ENCODE measurements at places on chromosomes 1 and 21.

GRCh38 chr1:183892351-183892793 is 87.5 kb downstream of the RGL1 start:
- DNase-seq: no peak

DNA sequence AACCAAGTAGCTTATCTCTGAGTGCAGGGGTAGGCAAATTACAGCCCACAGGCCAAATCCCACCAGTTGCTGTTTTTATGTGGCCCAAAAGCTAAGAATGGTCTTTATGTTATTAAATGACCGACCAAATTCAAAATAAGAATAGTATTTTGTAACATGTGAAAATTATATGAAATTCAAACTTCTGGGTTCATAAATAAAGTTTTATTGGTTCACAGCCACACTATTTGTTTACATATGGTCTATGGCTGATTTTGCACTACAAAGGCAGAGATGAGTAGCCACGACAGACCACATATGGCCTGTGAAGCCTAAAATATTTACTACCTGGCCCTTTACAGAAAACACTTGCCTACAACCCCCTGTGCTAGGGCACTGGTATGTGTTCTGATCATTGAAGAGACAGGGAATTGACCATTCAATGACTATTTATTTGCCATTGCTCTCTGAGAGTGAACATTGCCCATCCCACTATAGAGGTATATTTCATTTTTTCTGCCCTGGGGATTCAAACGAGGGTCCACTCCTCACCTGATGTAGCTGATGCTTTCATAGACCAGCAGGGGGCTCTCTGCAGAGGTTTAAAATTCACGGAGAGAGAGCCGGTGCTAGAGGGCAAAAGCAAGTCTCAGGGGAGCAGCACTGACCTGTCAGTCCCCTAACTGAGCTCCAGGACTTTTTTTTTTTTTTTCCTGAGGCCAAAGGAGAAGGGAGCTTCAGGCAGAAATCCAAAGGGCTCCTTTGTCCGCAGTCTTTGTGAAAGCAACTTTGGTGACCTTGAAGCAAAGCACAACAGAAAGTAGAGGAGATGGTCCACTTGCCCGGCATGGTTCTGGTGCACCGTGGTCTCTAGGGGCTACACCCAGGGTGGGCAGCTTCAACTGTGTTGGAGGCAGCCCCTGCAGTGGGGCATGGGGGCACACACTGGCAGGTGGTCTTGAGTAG is 7.3 kb upstream of the GNL2 start:
- peak; percentile 3 for DNase-seq

GRCh38 chr1:71492298-71493041 is 411.6 kb upstream of the ZRANB2 start:
- DNase-seq: no peak

DNA sequence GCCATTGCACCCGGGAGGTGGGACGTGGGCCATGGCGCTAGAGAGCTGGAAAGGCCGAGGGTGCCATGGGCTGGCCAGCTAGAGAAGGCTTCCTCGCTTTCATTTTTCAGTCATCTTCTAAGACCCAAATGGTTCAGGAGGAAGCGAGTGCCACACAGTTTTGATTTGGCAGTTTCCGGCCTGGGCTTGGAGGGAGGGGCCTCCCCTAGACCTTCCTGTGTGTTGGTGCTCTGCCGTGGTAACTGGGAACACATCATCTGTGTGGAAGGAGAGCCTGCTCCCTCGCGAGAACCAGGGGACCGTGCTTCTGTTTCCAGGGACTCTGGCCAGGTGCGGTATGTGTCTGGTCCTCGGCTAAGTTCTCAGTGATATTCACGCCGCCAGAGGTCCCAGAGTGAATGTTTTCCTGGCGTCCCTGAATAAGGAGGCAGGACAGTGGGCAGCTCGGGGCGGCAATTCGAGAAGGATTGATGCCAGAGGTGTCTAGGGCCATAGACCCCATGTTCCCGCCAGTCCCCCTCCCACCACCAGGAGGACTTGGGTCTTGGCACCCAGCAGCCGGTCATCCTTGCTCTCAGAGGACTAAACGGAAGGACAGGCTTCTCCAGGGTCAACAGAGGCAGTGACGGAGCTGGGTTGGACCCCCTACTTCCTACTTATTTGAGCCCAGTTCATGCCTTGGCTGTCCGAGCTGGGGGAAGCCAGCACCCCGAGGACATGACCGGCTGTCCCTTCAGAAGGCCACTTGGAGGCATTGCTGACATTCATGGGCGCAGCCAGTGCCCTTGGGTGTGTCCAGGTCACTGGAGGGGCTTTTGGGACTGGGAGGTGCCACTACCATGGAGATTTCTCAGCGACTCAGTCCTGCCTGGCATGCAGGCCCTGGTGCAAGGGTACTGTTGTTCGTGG is 2.7 kb upstream of the NPHP4 start:
- DNase-seq: no peak

DNA sequence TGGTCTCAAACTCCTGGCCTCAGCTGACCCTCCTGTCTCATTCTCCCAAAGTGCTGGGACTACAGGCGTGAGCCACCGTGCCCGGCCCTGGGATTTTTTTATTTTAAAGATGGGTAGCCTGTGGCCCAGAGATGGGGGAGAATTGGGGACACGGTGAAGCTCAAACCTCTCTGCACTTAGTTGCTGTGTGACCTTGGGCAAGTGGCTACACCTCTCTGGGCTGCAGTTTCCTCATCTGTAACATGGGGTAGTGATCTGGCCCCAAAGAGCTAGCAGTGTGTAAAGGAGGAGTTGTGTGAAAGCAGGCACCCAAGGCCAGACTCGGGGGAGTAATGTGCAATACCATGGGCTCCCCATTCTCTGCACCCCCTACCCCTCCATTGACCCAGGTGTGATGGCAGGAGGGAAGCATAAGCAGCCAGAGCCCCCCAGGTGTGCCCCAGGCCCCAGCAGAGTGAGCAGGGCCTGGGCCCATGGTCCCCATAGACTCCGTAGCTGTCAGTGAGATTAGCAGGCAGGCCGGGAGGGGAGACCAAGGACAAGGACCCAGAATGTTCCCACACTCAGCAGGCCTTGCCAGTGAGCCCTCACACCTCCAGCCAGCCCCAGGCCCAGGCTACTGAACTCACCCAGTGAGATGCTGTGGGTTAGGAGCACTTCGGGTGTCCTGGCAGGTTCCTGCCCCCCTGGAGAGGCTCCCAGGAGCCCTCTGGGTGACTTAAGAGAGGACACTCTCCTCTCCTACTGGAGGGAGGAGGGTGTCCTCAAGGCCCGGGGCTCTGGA is 17.9 kb downstream of the TNFRSF8 start:
- no peak for DNase-seq

DNA sequence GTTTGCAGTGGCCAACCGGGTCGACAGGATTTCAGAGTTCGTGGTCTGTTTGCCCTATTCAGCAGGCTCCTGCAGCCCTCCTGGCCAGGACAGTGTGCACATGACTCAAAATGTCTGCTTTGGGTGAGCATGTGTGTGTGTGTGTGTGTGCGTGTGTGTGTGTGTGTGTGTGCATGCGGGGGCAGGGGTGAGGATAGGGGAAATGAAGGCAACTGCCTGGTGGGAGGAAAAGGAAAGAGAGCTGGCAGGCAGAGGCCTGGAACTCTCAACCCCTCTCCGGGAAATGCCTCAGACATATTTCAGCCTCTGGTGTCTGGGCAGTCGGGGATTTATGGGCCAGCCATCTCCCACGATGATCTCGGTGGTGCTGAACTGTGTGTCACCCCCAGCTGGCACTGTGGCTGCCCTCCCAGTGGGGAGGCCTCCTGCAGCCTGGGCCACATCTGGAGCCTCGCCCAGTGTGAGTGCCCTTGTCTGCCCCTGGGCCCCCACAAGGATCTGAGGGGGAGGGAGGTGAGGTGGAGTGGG is 15.2 kb downstream of the CDCP2 start:
- no peak for DNase-seq

DNA sequence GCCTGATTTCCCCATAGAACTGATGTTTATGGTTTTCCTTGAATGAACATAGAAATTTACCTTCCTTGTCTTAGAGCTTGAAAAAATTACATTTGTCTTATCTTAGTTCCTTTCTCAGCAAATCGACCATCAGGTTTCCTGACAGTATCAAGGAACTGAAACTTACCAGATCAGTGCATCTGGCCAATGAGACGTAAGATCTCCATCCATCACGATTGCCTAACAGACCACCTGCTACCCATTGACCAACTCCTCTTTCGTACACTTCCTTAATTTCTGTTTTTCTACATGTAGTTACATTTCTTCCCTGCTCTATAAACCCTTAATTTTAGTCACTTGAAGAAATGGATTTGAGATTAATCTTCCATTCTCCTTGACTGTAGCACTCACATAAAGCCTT is 57.4 kb upstream of the TMPRSS15 start:
- no peak for DNase-seq

DNA sequence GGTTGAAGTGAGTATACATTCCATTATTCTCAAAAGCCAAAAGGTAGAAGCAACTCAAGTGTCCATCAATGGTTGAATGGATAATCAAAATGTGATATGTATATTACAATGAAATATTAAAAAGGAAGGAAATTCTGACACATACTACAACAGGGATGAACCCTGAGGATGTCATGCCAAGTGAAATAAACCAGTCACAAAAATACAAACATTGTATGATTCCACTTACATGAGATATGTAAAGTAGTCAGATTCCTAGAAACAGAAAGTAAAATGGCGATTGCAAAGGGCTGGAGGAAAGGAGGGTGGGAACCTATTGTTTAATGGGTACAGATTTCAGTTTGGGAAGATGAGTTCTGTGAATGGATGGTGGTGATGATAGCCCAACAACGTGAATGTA is 5.8 kb downstream of the SLC44A3 start:
- DNase-seq: no peak

- DNase-seq: no peak
These were observed 55.3 kb downstream of the SHCBP1L start for GRCh38 chr1:182897696-182898095.

DNA sequence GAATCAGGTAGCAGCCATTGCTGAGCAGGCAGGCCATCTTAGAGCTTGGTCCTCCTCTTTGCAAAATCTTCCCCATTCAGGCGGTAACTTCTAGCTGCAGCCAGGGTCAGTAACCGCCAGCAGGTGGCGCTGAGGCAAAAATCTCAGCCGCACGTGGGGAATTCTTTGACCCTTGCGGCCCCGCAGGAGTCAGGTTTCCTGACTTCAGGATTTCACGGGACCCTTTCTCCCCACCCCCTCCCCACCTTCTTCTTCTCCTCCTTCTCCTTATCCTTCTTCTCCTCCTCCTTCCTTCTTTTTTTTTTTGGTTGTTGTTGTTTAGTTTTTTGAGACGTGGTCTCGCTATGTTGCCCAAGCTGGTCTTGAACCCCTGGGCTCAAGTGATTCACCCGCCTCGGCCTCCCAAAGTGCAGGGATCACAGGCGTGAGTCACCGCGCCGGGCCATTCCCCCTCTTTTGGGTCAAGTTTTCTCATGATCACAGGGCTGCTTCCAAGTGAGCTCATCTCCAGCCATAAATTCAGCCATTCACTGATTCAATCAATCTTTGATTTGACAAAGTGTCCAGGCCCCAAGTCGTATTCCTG is 33.4 kb upstream of the TENT5B start:
- DNase-seq: peak; percentile 23

- DNase-seq: no peak
These were observed 118.1 kb downstream of the PLXNA2 start for GRCh38 chr1:208126108-208126507.

GRCh38 chr1:243924588-243925349 is 74.7 kb upstream of the AKT3 start:
- DNase-seq: no peak

GRCh38 chr1:17340358-17340757 is 31.6 kb upstream of the PADI6 start:
- no peak for DNase-seq

DNA sequence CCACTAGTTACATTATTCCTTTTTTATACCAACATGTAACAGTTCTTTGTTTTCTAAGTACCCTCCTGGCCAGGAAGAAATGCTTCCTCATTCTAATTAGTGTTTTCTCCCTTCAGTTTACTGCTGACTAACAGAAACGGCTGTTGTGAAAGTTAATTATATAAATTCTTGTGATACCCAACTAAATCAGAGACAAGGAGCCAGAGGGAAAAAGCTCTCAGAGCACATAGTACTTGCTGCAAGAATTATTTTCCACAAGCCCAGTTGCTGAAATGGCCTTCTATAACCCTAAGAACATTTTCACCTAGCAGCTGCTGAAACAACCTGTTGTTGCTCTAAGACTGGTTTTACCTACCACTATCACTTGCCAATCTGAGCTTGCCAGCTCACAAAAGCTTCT is 82.4 kb downstream of the FAF1 start:
- DNase-seq: no peak

- DNase-seq: no peak
These were observed 114.4 kb downstream of the CASZ1 start for GRCh38 chr1:10682108-10682445.

GRCh38 chr1:25090707-25091422 is 141.4 kb downstream of the SYF2 start:
- DNase-seq: no peak

GRCh38 chr1:41546833-41547135 is 62.3 kb upstream of the EDN2 start:
- no peak for DNase-seq

DNA sequence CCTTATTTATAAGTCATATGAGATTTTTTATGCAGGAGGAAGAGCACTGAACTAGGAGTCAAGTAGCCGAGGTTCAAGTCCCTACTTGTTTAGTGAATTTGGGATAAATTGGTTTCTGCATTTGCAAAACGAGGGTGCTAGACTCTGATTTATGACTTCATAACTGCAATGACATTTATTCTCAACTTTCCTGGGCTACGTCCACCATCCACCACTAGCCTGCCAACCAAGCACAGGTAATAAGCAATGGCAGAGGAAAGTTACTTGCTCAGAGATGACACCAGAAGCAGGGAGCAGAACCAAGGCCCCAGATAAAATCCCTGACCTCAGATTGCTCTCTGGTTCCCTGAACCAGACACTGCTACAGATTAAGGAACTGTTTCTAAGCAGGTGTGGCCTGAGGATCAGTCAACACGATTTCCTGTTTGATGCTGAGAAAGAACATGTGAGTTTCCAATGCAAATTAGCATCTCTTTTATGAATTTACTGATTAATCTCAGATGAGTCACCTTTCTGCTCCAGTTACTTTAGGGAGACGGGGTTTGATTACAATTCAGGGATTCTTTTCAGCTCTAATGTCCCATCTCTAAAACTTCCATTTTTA is 52.7 kb downstream of the PLPP3 start:
- no peak for DNase-seq

DNA sequence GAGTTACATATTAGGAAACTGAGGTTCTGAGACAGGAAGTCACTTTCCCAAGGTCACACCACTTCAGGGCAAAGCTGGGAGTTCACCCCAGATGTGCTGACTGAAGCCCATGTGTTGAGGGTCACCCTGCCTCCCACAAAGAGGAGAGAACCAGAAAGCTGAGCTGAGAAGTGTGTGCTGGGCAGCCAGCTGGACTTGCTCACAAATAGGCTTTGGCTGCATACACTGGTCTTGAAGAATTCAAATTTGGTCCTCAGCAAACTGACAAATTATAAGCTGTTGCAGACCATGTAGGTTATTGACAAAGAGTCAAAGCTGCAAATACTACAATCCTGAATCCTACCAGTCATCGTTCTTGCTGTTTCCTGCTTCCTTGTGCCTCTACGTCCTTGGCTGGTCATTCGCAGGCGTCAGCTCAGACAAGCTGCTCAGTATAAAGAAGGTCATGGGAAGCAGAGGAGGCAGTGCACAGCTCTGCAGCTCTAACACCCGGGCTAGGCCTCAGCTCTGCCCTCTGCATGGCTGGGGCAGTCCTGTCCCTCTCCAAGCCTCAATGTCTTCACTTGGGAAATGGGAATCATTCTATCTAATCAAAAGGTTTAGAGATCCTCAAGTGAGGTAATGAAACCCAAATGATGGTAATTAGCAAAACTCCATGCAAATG is 40.0 kb downstream of the CDCP2 start:
- DNase-seq: no peak

- no peak for DNase-seq
These were observed 24.1 kb upstream of the ZNF436 start for GRCh38 chr1:23393706-23394105.

- DNase-seq: no peak
These were observed 170.1 kb downstream of the TRABD2B start for GRCh38 chr1:47827109-47827508.
